Activated CD8-positive, alpha-beta memory T cell treated with anti-CD3 and anti-CD28 coated beads for 4 hours (primary cell): ENCODE measurements at places on chromosomes 5 and 9.

DNA sequence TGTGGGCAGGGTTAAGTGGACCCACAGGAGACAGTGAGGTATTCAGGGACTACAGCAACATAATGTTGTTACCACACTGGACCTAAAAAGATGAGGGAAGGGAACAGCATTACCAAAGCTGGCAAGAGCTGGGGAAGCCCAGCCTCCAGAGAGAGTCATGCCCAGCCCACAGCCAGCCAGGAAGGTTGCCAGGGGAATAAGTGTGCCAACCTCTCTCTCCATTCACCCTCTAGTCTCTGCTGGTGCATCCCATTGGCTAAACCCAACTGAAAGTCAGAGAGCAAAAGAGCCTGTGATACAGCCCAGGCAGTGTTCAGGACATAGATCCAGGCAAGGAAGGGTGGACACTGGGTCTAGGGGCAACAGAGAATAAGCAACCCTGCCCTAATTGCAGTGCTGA lies 35.8 kb upstream of the AFAP1L1 start:
- DNase-seq = no peak

DNA sequence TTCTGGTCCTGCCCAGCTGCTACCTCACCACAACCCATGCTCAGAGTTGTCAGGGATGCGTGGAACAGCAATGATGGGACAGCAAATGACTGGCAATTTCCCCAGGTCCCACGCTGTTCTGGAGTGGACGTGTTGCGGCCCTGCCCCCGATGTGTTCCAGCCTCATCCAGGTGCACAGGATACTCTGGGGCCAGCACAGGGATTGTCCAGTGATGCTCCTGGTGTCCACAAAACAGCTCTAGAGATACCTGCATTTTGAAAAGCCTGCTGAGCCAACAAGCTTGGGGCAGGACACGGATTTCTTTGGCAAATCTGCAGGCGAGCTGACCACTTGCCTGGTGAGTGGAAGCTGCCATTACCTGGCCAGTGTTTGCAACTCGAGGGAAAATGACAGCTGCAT lies 88.7 kb downstream of the ANKRD33B start:
- DNase-seq = no peak

- no peak for DNase-seq
Observed at GRCh38 chr9:134085674-134086073, 17.8 kb upstream of the BRD3 start.

- DNase-seq = no peak
Observed at GRCh38 chr5:60257596-60258271, 364.2 kb upstream of the PDE4D start.

GRCh38 chr9:86790805-86791204 lies 156.5 kb downstream of the GAS1 start:
- no peak for DNase-seq

- no peak for DNase-seq
Observed at GRCh38 chr5:137935190-137935589, 45.9 kb downstream of the PKD2L2 start.

DNA sequence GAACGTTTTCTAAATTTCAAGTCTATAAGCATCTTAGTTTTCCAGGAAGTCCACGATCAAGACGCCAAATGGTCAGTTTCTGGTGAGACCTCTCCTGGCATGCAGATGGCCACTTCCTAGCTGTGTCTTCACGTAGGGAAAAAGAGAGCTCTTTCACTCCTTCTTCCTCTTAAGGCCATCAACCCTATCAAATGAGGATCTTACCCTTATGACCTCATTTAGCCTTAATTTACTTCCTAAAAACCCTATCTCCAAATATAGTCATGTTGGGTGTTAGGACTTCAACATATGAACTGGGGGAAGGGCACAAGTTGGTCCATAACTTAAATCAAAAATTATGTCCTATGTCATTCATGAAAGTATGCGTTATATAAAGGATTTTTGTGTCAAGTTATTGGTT lies 229.5 kb downstream of the ARL15 start:
- no peak for DNase-seq

DNA sequence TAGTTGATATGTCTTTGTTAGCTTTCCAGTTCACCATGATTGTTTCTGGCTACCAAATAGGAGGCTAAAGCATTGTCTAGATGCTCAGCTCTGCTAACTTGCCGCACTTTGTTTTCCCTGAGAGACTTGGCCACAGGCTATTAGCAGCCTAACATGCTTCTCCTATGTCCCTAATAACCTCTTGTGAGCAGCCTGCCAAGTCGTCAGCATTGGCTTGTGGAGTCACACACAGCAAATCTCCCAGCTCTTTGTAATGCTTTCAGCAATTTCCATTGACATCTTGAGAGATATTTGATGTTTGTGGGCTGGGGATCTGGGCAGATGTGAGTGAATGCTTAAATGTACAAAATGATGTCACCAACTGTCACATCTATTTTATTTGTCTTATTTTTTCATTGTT lies 346.9 kb downstream of the KDM4C start:
- no peak for DNase-seq

GRCh38 chr5:89546657-89547056 lies 663.7 kb upstream of the MEF2C start:
- no peak for DNase-seq

DNA sequence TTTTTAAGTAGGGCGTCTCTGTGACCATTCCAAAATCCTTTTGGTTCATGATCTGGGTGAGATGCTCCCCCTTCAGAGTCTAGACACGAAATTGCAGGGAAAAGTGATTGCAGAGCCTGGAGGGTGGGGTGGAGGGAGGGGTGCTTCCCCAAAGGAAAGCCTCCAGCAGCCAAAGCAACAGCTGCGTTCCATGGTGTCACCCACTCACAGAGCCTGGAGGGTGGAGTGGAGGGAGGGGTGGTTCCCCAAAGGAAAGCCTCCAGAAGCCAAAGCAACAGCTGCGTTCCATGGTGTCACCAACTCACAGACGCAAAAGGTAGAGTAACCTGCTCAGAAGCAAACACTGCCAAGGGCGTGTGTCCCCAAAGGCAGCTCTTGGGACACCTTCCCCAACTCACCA lies 22.6 kb downstream of the SLC6A18 start:
- DNase-seq = no peak

DNA sequence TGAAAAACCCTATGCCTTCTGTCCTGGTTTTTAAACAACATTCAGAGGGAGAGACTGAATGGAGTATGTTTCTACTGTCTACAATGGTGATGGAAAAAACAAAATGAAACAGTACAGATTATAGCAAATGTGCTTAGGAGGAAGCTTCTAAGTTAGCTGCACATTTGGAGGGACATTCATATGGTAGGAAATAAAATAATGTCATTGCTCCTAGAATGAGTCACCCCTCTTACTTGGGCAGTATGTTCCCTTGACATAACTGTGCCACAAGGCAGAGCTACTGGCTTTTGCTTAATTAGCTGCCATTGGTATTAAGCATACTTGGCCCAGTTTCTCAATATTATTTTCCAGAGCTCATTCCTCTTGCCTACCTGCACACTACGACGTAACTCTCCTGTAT lies 128.9 kb downstream of the GDNF start:
- DNase-seq = no peak

GRCh38 chr5:173753307-173754168 lies 134.6 kb upstream of the CPEB4 start:
- DNase-seq = no peak

- DNase-seq = no peak
Observed at GRCh38 chr5:95919658-95920057, 42.0 kb downstream of the ELL2 start.

DNA sequence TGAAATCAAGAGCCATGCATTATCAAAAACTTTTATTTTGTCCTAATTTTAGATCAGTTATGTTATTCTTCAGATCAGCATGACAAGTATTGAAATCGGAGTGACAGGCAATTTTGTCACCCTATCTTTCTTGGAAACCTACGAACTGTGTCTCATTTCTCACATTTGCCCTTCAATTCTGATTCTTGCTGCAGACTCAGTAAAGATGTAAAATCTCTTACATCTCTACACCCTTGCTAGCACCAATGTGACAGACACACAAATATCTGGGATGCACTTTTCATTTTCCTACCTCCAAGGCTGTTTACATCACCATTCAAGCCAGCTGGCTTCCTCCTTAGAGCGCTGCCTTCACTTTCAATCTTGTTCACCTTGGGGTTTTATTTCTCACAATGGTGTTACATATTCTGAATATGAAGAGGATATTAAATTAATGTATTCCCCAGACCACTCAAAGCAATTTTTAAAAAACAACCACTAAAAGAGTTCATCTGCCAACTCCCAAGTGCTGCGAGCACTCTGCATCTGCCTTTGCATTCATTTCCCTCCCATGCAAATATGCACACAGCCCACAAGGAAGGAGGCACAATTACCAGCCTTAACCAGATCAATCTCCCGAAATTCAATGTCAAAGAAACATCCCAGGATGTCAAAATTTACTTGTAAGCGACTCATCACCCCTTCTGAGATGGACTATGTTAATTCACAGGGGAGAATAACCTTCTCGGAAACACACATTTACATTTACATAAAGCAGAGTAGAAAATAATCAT lies 164.3 kb downstream of the ENC1 start:
- DNase-seq = no peak

DNA sequence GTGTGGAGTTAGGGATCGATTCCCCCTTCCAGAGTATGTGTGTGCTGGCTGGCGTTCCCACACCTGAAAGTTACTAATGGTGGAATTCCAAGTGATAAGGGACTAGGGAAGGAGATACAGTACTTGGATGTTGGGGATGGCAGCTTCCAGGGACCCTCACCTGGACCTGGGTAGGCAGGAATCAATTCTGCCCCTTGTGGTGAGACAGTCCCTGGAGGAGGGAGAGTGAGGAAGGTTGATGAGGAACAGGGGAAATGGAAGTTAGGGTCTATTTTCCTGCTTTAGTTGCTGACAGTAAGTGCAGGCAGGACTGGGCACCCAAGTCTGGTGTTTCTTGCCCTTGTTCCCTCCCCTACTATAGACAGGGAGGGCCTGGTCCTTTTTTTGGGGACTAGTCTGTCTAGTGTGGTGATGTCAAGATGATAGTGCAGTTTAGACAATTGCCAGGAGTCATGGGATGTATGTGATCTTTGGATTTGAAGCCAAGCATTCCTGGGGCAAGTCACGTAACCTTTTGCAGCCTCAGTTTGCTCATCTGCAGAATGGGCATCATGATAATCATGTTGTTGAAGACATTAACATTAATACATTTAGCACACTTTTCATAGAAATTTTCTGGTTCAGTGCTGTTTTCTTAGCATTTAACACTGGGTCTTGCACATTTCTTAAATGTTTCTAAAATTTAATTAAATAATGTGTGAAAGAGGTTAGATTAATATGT lies 51.7 kb downstream of the DAB2IP start:
- no peak for DNase-seq
